ENCODE measurements at places on chromosomes 12 and 14. TPM values are rescaled to one million over a fixed set of nuclear protein-coding genes. Genes with fewer than 3 reads are reported as not detected.

DNA sequence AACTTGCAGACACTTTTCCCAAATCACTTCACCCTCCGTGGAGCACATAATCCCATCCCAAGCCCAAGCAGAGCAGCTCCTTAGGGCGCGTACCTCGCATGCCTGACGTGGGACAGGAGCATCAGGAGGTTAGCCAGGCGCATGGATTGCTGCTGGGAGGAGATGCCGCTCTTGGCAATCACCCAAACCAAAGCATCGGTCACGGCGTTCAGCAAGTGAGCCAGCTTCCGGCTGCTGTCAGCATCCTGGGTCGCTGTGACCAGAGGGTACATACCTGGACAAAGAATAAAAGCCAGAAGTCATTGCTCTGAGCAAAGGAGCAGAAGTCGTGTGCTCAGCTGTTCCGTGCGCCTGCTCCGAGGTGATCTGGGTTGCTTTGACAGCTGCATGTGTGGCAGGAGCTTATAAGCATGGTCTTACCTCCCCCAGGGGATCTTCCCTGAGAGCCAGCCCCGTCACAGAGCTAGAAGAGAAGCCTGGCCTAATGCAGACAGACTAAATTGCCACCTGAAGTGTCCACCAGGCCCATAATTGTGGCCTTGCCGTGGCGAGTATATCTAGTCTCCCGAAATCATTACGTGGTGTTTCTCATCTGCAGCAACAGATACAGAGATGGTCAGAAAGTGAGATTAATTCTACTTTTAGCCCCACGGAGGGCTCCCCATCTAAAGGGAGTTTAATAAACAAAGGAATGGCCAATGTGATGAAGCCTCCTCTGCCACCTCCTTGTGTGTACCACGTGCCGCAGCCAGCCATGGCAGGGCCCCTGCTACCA lies 59.1 kb downstream of the ESR2 start:
- H3K36me3 ChIP-seq, result peaks cover 10% of the 10 kb centered on the region
- peaks cover under 1% of the 10 kb centered on the region for H3K27me3 ChIP-seq
- H3K4me3 ChIP-seq, result no peak overlapping the region
- no peak for DNase-seq

GRCh38 chr12:80565271-80565670 lies 121.2 kb downstream of the PTPRQ start:
- no peaks in the 10 kb centered on the region for H3K4me1 ChIP-seq
- DNase-seq, result no peak

DNA sequence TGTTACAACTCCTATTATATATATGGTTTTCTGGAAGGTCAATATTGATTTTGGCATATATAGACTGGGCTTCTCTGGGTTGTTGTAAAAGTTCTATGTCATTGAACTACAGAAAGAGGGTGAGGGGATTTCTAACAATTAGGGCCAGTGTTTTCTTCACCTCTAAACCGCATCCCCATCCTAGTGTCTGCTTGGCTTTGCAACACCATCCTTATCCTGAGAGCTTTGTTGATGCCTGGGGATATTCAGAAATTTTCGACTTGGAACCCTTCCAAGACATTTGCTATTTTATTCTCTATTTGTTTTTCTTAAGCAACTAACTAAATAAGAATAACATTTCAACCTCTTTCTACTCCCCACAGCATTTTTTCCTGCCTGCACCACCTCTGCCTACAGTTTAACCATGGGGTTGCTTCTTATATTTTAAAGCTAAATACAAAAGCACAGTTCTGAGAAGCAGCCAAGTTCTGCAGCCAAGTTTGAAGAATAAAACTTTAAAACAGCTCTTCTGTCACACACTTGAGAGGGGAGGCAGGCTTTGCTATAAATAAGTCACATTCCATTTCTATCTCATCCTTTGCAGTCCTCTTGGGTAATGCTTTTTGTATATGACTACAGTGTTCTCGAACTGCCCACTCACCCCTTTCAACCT lies 53.4 kb downstream of the RGS6 start:
- H3K27ac ChIP-seq, result no peak overlapping the region
- DNase-seq, result no peak
- peaks cover 3% of the 10 kb centered on the region for H3K27me3 ChIP-seq

DNA sequence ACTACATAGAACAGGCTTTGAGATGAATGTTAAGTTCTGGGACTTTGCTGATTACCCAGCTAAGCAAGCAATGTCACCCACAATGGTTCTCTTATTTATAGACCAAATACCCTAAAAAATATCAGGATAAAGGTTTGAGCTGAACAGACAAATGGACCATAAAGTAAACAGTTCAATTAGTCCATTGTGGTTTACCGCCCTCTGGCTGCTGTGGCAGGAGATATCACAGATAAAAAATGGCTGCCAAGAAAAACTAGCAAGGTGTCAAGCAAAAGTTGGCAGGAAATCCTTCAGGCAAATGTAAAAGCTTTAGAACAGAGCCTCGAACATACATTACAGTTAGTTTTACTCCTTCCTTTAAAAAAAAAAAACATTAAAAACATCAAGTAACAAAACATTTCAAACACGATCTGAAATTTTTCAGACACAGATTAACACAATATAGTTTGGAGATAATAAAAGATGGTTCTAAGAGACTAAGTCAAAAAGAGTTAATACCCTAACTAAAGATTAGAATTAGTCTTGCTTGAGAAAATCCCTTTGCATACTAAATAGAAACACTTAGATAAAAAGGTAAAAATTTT lies 41.3 kb downstream of the MED13L start:
- peak overlapping the region; percentile 52 for H3K4me3 ChIP-seq
- peak; percentile 47 for DNase-seq
- no peaks in the 10 kb centered on the region for H3K27me3 ChIP-seq
- H3K36me3 ChIP-seq, result peaks cover 3% of the 10 kb centered on the region
- H3K27ac ChIP-seq, result peak overlapping the region; percentile 16
- peaks cover 5% of the 10 kb centered on the region for H3K4me1 ChIP-seq

- H3K36me3 ChIP-seq, result no peaks in the 10 kb centered on the region
- no peak overlapping the region for H3K27ac ChIP-seq
- no peaks in the 10 kb centered on the region for H3K27me3 ChIP-seq
Observed at GRCh38 chr12:121668750-121669520, 519 bp downstream of the MORN3 start.

Gene DICER1
- 13.1 TPM for polyA plus RNA-seq

DNA sequence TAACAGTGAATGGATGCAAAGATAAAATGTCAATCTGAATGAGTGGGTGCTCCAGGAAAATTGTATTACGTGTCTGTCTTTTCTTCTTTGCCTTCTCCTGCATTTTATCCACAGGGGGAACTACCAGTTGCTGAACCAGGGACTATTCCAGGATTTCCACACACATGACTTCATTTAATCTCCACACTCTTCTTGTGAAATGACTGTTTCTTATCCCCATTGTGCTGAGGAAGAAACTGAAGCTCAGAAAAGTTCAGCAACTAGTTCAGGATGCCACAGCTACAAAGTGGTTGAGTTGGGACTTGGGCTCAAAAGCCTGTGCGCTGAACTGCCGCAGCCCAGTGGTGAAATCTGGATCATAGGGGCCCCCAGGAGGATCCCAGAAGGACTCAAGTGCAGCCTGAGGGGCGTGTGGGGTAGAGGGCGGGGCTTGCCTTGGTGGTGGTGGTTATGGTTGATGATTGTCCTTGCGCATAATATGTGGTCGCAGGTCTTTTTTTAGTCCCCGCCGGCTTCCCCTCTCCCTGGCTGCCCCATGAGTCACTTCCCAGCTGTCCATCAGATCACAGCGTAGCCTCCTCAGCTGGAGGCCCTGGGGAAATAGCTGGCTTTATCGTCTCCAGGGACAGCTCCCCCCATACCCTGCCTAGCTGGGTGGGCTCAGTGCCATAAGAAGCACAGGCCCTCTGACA lies 235.2 kb upstream of the CRY1 start:
- peaks cover 4% of the 10 kb centered on the region for H3K27me3 ChIP-seq
- no peak for DNase-seq
- H3K4me3 ChIP-seq, result no peak overlapping the region
- peaks cover 9% of the 10 kb centered on the region for H3K4me1 ChIP-seq

DNA sequence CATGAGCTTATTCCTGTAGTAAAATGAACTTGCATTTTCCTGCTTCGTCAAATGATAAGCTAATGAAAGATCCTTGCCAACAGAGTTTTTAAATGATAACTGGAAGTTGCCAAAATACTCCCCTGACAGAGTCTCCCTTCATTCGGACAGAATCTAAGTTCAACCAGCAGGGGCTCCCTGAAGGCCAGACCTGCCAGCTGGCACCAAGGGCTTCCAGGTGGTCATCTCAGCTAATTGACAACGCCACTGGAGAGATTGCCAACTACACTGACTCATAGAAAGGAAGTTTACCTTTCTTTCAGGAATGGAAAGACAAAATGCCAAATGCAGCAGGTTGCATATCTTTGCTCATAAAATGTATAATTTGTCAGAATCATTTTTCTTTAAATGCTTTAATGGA lies 462.8 kb downstream of the GXYLT1 start:
- H3K36me3 ChIP-seq, result no peaks in the 10 kb centered on the region
- no peaks in the 10 kb centered on the region for H3K4me1 ChIP-seq

Gene IFI27L2
- polyA plus RNA-seq, result 90.9 TPM

Gene FZD10
- polyA plus RNA-seq, result not detected

GRCh38 chr12:46238821-46239220 lies 30.0 kb downstream of the SLC38A1 start:
- H3K4me3 ChIP-seq, result no peak overlapping the region
- peaks cover 42% of the 10 kb centered on the region for H3K4me1 ChIP-seq
- no peak for DNase-seq
- H3K36me3 ChIP-seq, result peaks cover 75% of the 10 kb centered on the region
- H3K27me3 ChIP-seq, result no peaks in the 10 kb centered on the region
- peak overlapping the region; percentile 29 for H3K27ac ChIP-seq

DNA sequence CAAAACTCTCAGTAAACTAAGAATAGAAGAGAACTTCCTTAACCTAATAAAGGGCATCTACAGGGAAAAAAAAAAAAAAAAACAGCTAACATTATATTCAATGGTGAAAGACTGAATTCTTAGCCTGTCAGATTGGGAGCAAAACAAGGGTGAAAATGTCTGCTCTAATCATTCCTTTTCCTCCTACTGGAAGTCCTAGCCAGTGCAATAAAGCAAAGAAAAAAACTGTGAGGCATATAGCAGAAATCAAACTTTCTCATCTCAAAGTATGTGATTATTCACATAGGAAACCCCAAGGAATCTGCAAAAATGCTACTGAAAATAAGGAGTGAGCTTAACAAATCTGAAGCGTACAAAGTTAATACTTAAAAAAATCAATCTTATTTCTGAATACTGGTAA lies 170.7 kb downstream of the NUAK1 start:
- no peak overlapping the region for H3K27ac ChIP-seq
- no peaks in the 10 kb centered on the region for H3K36me3 ChIP-seq
- H3K27me3 ChIP-seq, result no peaks in the 10 kb centered on the region
- no peak overlapping the region for H3K4me3 ChIP-seq

Gene TESPA1
- 78.0 TPM for polyA plus RNA-seq

DNA sequence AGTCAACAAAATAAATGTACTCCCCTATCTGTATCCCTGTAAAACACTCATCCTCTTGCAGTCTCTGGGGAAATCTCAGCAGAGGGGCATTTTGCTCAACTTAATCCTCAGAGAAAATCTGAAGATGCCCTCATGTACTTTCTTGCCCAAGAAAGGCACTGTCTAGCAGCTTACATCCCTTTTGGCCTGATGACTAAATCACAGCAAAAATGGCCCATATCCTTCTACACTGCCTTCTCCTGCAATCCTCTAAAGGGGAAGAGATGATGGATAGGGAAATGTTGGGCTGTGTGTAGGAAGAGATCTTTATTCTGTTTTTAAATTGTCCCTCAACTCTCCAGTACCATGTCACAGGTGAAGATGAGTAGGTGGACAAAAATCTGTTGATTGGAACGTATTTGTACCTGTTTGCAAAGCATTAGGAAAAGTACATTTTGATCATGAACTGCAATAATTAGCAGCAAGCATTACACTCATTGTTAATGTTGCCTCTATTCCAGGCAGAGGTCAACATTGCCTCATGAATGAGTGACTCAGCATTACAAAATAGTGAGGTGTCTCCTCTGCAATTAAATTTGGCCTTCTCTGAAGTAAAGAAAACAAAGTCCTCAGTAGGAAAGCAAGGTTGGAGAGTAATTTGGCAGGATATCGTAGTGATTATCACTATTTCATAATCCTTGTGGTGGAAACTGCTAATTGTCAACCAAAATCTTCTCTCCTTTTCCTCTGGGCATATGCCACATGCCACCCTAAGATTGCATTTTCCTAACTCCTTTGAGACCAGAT lies 172.4 kb upstream of the CAND1 start:
- H3K4me1 ChIP-seq, result no peaks in the 10 kb centered on the region
- H3K27me3 ChIP-seq, result peaks cover 2% of the 10 kb centered on the region
- H3K27ac ChIP-seq, result no peak overlapping the region
- H3K4me3 ChIP-seq, result no peak overlapping the region
- no peaks in the 10 kb centered on the region for H3K36me3 ChIP-seq

Gene PTGDR
- not detected for polyA plus RNA-seq

Gene MLXIP
- polyA plus RNA-seq, result 7.9 TPM

- H3K4me3 ChIP-seq, result no peak overlapping the region
- H3K36me3 ChIP-seq, result peaks cover 5% of the 10 kb centered on the region
- H3K4me1 ChIP-seq, result no peaks in the 10 kb centered on the region
- no peaks in the 10 kb centered on the region for H3K27me3 ChIP-seq
Observed at GRCh38 chr14:102965282-102965681, 42.8 kb downstream of the AMN start.

DNA sequence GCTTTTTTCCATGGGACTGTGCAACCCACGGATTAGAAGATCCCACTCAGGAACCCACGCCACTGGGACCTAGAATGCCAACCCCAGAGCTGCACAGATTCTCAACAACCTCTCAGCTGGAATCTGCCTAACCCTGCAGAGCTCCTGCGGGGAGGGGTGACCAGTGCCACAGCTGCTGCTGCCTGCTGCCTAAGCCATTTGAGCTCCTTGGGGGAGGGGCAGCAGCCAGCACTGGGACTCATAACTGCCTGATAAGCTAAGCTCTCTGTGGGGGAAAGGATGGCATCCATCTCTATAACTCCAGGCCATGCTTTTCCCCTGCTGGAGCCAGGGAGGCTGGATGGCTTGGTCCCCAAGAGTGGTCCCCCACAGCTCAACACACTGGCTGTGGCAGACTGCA lies 182.8 kb downstream of the SLC5A8 start:
- no peaks in the 10 kb centered on the region for H3K27me3 ChIP-seq
- no peak overlapping the region for H3K27ac ChIP-seq
- no peaks in the 10 kb centered on the region for H3K36me3 ChIP-seq
- H3K4me3 ChIP-seq, result no peak overlapping the region
- H3K4me1 ChIP-seq, result no peaks in the 10 kb centered on the region

DNA sequence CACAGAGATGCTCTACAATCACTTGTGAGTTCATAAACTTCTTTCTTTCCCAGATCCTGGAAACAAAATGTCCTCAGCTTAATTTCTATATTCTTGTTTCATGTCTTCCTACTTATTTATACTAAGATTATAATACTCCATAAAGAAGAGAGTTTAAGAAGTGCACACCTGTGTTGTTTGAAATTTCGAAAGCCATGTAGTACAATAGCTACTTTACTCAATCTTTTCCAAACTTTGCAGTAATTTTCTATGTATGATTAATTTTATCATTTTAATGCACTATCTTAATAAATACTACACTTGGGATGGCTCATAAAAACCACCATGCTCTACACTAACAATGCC lies 300 bp upstream of the TTC5 start:
- no peaks in the 10 kb centered on the region for H3K27me3 ChIP-seq
- no peak overlapping the region for H3K27ac ChIP-seq
- H3K4me3 ChIP-seq, result peak overlapping the region; percentile 99
- H3K36me3 ChIP-seq, result peaks cover 10% of the 10 kb centered on the region
- peaks cover 25% of the 10 kb centered on the region for H3K4me1 ChIP-seq
- no peak for DNase-seq
